ENCODE measurements at places on chromosomes 4 and X.

DNA sequence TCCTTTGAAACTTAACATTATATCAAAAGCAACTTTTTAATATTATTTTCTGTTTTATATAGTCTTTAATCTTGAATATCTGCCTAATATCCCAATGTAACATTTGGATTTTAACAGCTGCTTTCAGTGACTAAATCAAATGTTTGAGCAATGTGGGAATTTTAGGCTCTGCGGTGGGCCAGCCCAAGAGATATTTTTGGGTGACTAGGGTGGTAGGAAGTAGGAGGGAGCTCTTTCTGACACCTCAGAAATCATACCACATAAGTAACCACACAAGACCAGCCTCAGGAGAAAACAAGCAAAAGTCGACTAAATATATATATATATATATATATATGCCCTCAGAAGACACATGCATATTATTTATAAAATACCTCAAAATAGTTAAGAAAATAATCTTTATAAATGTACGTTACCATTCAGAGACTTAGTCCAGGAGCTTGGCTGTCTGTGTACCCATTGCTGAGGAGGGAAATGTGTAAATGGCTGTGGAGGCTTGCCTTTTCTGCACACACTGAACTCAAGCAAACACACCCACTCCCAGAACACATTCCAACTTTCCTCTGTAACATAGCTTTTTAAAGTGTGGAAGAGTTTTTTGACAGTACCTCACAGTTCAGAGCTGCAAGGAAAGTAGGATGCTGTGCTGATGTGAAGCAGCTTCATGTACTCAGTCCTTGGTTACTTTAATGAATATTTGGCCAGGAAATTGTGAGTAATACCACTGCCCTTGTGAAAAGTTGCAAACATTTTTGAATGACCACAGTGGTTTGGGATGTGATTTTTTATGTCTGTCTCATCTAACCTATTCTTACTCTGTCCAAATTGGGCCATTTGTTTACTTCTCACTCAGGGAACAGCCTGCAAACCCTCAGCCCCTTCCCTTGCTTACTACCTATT, at the start of gene RTL3:
Gene RTL3, minus strand, starts transcription at position 484 of the 900 bp plus-strand sequence. CDS start 908 bp downstream, outside the sequence.
- H3K4me1 ChIP-seq = no peaks in the 10 kb centered on the region
- no peak for DNase-seq
- H3K27me3 ChIP-seq = no peaks in the 10 kb centered on the region
- H3K27ac ChIP-seq = no peak within 1 kb of the TSS
- no peaks in the 10 kb centered on the region for H3K36me3 ChIP-seq
- no peak within 1 kb of the TSS for H3K4me3 ChIP-seq

DNA sequence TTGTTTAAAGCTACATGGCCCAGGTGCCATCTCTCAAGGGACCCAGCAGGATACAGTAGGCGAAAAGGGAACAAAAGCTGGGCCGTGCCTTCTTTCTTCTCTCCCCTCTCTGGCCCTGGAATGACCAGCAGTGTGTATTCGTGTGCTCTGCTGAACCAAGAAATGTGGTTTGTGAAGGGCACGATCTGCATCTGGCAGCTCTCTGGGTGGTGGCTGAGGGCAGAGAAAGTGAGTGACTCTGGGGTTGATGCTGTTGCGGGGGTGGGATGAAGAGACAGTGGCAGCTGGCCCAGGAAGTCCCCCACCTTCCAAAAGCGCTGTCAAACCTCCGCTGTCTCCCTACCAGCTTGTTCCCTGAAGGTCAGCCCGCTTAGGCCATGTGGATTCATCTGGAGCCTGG, 88.3 kb downstream of the CLDN34 start:
- no peak for DNase-seq
- no peaks in the 10 kb centered on the region for H3K27me3 ChIP-seq
- no peak overlapping the region for H3K27ac ChIP-seq
- no peak overlapping the region for H3K4me3 ChIP-seq
- peaks cover 24% of the 10 kb centered on the region for H3K4me1 ChIP-seq
- no peaks in the 10 kb centered on the region for H3K36me3 ChIP-seq

DNA sequence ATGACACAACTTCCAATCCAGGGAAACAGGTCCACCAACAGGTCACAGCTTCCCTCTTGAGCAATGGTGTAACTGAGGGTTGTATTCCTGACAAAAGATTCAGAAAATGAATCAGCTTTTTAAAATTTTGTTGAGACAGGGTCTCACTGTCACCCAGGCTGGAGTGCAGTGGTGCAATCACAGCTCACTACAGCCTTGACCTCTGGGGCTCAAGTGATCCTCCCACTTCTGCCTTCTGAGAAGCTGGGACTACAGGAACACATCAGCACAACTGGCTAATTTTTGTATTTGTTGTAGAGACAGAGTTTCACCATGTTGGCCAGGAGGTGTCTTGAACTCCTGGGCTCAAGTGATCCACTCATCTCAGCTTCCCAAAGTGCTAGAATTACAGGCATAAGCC, 43.7 kb downstream of the SAT1 start:
- H3K36me3 ChIP-seq = no peaks in the 10 kb centered on the region
- no peak for DNase-seq
- no peaks in the 10 kb centered on the region for H3K27me3 ChIP-seq
- H3K27ac ChIP-seq = no peak overlapping the region
- H3K4me3 ChIP-seq = no peak overlapping the region

- no peak overlapping the region for H3K4me3 ChIP-seq
- no peaks in the 10 kb centered on the region for H3K4me1 ChIP-seq
- no peak for DNase-seq
- no peak overlapping the region for H3K27ac ChIP-seq
Measured at GRCh38 chr4:40612831-40613230, 16.8 kb downstream of the RBM47 start.

DNA sequence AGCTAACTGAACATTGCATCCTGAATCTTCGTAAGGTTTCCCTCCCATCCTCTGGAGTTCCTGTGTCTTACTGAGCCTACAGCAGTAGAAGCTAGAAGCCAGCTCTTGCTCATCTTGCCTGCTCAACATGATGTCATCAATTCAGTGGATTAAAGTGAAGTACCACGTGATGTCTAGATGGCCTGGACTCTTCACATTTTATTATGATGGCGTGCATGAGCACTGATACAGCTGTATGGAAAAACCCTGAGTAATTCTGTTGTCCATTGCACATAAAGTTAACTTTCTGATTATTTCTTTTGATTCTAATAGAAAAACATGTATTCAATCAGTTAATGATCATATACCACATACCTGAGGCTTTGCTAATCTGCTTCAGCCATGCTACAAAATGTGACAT, 2387.7 kb upstream of the TENM3 start:
- no peak for DNase-seq
- no peak overlapping the region for H3K4me3 ChIP-seq
- no peak overlapping the region for H3K27ac ChIP-seq
- no peaks in the 10 kb centered on the region for H3K36me3 ChIP-seq
- no peaks in the 10 kb centered on the region for H3K27me3 ChIP-seq
- H3K4me1 ChIP-seq = no peaks in the 10 kb centered on the region

DNA sequence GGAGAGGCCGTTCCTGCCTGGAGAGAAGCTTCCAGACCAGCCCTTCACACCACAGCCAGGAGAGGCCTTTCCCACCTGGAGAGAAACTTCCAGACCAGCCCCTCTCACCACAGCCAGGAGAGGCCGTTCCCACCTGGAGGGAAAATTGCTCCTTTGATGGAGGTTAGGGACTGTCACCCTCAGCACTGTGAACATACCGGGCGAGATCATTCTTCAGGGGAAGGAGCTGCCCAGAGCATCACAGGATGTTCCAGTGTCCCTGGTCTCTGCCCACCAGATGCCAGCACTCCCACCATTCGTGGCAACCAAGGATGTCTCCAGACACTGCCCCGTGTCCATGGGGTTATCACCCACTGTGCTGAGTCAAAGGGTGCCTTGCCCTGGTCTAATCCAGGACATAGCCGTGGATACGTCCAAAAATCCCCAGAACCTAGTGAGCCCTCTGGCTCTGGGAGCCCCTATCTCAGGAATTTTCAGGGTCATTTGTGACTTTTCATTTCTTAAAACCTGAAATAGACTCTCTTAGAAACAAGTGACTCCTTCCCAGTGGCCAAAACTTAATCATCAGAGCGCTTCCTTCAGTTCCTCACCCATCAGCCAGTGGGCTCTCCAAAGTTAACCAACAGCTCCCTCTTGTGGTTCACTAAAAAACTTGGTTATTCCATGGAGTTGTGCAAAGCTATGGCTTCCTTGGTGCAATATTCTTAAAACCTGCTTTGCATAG, 80.2 kb downstream of the CRMP1 start:
- DNase-seq = peak; percentile 17
- peaks cover 46% of the 10 kb centered on the region for H3K36me3 ChIP-seq
- no peaks in the 10 kb centered on the region for H3K27me3 ChIP-seq
- H3K27ac ChIP-seq = no peak overlapping the region
- no peak overlapping the region for H3K4me3 ChIP-seq

DNA sequence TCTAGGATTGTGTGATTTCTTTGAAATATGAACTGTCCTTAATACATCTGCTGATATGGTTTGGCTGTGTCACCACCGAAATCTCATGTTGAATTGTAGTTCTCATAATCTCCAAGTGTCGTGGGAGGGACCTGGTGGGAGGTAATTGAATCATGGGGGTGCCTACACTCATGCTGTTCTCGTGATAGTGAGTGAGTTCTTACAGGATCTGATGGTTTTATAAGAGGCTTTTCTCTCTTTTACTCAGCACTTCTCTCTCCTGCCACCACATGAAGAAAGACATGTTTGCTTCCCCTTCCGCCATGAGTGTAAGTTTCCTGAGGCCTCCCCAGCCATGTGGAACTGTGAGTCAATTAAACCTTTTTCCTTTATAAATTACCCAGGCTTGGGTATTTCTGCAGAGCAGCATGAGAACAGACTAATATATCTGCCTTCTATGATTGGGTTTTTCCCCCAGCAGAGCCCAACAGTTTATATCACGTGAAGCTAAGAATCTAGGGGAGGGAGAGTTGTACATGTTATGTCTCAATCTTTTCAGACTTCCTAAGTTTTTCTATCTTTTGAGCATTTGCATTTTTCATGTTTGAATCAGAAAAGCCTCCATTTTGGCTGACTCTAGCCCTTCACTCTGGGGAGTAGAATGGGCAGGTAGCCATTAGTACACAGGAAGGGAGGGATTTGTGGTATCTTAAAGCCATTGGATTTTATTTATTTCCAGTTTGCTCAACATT, 58.9 kb downstream of the PLAC1 start:
- no peaks in the 10 kb centered on the region for H3K27me3 ChIP-seq
- no peak overlapping the region for H3K27ac ChIP-seq
- no peaks in the 10 kb centered on the region for H3K36me3 ChIP-seq
- H3K4me3 ChIP-seq = no peak overlapping the region

DNA sequence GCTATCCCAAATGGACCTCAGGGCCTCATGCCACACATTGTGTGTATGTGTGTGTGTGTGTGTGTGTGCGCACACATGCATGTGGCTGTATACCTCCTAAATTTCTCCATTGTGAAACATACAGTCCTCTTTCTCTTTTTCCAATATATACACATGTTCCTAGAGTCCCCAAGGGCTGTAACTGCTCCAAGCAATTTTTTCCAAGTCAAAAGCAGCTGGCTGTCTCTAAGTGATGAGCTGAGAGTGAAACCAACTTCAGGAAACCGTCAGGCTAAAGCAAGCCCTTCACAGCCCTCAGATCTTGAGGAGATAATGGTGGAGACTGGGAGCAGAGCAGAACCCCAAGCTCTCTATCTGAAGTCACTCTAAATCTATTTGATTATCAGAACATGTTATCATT, 496.1 kb upstream of the DIPK2B start:
- H3K36me3 ChIP-seq = no peaks in the 10 kb centered on the region
- H3K27me3 ChIP-seq = no peaks in the 10 kb centered on the region
- DNase-seq = no peak
- peaks cover 9% of the 10 kb centered on the region for H3K4me1 ChIP-seq

DNA sequence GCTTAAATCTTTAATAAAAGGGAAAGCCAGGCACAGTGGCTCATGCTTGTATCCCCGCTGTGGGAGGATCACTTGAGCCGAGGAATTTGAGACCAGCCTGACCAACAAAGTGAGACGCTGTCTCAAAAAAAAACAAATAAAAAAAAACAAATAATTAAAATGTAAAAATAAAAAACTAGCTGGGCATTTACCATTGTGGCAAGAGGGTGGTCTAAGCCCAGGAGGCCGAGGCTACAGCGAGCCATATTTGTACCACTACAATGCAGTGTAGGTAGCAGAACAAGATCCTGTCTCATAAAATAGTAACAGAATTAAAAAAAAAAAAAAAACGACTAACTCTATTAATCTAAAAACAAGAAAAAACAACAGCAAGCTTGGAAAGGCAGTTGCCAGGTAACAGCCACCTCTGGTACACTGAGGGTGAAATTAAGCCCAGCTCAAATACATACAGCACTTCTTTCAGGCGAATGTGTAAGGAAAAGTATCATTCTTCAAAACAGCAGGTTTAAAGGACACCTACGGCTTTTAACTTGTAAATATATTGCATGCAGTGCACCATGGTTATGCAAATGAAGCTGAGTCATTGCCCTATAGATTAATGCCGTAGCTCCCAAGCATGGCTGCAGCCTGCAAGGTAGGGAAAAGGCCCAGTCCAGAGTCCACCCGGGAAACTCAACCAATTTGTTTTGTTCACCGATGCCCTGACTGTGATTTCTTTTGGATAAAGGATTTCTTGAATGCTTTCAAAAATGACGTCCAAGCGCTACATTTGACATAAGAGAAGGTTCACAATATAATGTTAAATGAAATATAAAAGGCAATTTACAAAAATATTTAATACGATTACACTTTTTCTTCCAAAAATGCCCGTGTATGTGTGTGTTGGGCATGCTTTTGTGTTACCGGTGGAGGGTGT, 14.5 kb upstream of the TXLNG start:
- no peak overlapping the region for H3K4me3 ChIP-seq
- H3K27ac ChIP-seq = peak overlapping the region; percentile 98
- no peaks in the 10 kb centered on the region for H3K27me3 ChIP-seq
- peaks cover 13% of the 10 kb centered on the region for H3K4me1 ChIP-seq

DNA sequence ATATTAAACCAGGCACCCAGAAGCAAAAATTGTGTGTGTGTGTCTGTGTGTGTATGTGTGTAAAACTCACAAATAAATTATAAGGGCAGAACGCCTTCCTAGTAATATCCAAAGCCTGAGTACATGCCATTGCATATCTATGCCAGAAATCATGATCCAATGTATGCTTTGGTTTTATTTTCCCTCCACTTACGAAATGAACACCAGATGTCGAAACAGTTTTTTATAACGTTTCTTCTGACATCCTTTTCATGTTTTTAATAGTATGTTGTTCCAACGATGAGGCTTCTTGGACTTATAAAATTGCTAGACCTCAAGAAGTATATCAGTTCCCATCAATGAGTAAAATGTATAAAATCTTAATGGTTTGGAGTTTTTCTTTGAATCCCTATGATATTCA, 55.4 kb downstream of the KCNIP4 start:
- H3K27ac ChIP-seq = no peak overlapping the region
- H3K27me3 ChIP-seq = no peaks in the 10 kb centered on the region
- peaks cover 7% of the 10 kb centered on the region for H3K4me1 ChIP-seq

- no peaks in the 10 kb centered on the region for H3K27me3 ChIP-seq
- H3K4me3 ChIP-seq = no peak overlapping the region
- no peaks in the 10 kb centered on the region for H3K4me1 ChIP-seq
- H3K36me3 ChIP-seq = no peaks in the 10 kb centered on the region
- peak; percentile 13 for DNase-seq
- H3K27ac ChIP-seq = no peak overlapping the region
Measured at GRCh38 chr4:103091601-103092223, 7.9 kb downstream of the BDH2 start.

GRCh38 chr4:173139561-173139960, 29.1 kb upstream of the GALNT7 start:
- H3K4me1 ChIP-seq = no peaks in the 10 kb centered on the region
- no peak overlapping the region for H3K27ac ChIP-seq
- H3K27me3 ChIP-seq = no peaks in the 10 kb centered on the region

Measured in keratinocyte (primary cell).